Fibroblast of skin of scalp (primary cell): ENCODE measurements at places on chromosomes 4 and X.

- DNase-seq, result no peak
Observed at GRCh38 chr4:47193179-47193578, 161.8 kb downstream of the GABRB1 start.

- DNase-seq, result no peak
Observed at GRCh38 chr4:32440391-32440790, 1720.2 kb downstream of the PCDH7 start.

DNA sequence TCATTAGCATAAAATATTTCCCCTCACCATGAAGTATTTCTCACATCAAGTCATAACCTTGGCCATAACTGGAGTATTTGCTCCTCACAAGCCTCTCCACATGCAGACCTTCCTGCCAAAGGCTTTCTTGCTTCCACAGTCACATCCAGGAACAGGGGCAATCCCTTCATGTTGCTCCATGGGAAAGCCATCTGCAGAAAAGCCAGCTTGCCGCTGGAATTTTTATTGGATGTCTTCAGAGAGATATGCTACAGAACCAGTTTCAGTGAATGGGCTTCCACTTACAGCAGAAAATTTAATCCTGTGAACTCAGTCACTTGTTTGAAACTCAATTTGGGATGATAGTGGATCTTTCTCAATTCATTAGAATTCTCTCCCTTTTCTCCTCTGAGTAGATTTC, 3.2 kb upstream of the CDKN2AIP start:
- no peak for DNase-seq

- DNase-seq, result peak; percentile 63
Observed at GRCh38 chr4:99324979-99325378, 3.8 kb upstream of the ADH1B start.

GRCh38 chr4:121738780-121739535, 26.0 kb downstream of the SMIM43 start:
- peak; percentile 46 for DNase-seq

GRCh38 chrX:79623098-79623762, 256.1 kb upstream of the ITM2A start:
- no peak for DNase-seq

GRCh38 chr4:128536746-128537145, 249.1 kb upstream of the PGRMC2 start:
- DNase-seq, result no peak

DNA sequence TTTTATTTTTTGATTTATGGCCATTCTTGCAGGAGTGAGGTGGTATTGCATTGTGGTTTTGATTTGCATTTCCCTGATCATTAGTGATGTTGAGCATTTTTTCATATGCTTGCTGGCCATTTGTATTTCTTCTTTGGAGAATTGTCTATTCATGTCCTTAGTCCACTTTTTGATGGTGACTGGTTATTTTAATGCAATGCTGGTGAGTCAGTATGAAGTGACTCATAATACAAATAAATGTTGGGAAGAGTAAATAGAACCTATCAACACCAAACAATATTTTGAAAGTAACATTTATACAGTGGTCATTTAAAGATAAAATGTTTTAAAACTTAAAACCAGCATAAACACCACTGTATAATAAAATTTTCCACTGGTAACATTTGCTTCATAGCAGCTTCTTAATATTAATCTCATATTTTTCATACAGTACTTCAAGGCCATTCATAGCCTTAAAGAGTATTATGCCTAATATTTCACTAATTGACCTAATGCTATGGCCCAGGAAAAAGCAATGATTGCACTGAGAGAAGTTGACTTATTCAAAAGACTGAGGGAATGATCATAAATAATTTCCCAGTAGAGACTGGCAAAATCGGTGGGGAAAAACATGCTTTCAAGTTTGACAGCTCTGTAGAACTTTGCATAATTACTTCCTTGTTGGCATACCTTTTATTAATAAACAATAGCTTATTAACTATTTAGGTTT, 33.9 kb downstream of the CASK start:
- DNase-seq, result peak; percentile 15

DNA sequence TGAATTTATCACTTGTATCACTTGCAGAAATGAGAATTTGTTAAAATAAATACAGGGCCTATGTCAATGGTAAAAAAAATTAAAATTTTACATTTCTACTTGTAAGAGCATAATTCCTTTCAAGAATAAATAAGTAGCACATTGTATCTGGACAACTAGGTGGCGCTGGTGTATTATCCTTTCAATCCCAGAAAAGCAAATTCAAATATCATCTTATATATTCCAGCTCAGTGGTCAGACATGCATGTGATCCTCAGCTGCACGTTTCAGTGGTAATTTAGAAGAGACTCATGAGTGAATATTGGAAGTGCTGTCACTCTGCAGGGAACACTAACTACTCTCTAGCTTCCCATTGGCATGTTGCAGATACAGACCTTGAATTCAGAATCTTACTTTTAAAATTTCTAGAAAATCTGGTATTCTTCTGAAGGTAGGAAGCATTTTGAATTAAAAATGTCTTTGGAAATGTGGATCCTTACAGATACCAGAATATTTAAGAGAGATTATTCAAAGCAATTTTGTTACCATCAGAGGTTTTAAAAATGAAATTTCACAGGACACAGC, 1414.7 kb upstream of the TENM3 start:
- DNase-seq, result peak; percentile 83

- DNase-seq, result no peak
Observed at GRCh38 chrX:29453333-29453732, 762.0 kb upstream of the MAGEB2 start.

- DNase-seq, result no peak
Observed at GRCh38 chr4:97923096-97923495, 220.2 kb downstream of the STPG2 start.

DNA sequence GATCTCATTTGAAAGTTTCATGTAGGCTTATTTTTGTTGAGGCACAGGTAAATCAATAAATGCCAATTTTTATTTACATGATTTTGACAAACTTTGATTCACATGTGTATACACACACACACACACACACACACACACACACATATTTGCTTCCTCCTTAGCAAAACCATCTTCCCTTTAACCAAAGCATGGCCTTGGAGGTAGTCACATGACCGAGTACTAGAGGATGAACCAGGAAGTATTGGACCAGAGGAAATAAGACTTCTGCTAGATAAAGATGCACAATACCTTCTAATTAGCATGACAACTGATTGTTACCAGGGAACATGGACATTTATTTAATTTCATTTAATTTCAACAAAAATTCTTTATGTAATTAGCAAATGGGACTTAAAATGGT, 23.4 kb upstream of the CFAP299 start:
- DNase-seq, result no peak

GRCh38 chr4:168796362-168797106, 213.5 kb downstream of the CBR4 start:
- DNase-seq, result peak; percentile 83

DNA sequence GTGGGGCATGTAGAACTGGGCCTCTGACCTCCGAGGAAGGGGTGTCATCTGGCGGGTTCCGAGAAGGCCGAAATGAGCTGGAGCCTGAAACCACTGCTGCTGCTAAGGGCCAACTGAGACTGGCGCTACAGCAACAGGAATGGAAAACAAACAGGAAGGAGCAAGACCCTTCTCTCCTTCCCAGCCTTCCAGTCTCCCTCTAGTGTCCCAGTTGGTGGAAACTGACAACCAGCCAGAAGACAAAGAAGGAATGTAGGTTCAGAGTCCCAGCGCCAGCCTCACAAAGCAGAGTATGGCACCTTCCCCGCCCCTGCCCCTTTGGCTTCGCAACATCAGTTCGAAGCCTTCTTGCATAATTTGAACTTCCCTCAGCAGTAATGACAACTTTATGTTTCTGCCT, 24.4 kb upstream of the PDZD4 start:
- no peak for DNase-seq

GRCh38 chr4:152045807-152046571, 285.2 kb upstream of the GATB start:
- DNase-seq, result no peak

- peak; percentile 62 for DNase-seq
Observed at GRCh38 chrX:109839694-109840567, 106.9 kb upstream of the ACSL4 start.

DNA sequence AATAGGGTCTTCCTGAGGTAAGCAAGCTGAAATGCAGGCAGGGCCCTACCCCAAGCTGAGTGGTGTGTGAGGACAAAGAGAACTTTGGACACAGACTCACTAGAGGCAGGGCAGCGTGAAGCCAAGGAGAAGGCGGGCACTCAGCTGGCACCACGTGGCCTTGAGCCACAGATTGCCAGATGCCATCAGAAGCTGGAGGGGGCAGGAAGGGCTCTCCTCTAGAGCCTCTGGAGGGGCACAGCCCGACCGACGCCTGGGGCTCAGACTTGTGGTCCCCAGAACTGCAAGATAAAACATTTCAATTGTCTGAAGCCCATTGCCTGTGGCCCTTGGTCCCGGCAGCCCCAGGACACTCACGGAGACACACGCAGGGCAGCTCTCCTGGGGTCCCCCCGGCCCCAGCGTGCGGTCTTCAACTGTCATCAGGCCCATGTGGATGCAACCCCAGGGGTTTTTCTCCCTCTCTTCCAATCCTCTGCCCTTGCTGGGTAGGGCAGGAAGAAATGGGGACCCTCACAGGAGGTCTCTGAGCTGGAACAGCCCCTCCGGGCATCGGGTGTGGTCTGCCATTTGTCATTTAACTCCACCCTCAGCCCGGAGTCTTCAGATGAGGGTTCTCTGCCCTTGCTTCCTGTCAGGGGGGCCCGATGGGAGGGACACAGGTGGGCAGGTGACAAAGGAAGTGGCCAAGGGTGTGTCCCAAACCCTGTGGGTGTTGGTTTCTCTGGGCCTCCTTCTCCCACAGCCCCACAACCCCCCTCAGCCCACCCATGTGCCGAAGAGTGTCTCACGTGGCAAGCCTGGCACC, 22.2 kb downstream of the HMX1 start:
- no peak for DNase-seq

DNA sequence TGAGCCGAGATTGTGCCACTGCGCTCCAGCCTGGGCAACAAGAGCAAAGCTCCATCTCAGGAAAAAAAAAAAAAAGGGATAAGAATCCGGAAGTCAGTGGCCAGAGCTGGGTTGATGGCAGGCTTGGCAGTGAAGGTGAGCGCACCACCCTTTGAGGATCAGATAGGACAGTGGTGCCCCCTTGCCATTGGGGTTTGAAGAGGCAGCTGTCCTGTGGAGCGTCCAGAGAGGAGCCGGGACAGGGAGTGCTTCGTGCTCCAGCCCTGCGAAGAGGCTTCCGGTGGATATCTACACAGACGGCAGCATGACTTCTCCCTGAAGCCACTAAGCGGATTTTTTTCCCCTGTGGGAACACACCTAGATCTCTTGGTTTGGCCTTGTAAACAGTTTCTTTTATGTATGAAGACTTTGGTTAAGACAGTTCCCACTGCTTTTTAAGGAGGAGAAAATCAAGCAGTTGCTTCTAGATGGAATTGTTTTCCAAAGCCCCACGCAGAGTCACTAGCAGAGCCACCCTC, 6.5 kb downstream of the TBC1D14 start:
- no peak for DNase-seq

DNA sequence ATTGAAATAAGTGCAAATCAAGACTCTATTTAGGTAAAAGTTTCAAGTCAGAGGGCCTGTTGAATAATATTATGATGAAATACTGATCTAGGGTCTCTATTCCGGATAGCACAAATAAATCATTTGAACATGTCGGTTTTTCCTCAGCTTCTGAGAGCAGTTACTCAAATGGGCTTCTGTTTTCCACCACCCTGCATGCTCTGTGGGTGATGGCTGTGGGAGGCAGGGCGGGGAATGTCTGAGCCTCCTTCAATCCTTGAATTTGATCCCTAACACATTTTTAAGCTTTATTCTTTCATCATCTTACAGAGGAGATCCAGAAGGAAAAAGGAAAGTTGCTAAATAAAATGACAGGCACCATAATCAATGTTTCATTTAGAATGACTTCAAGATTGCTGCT, 8.5 kb downstream of the UNC5C start:
- DNase-seq, result no peak

DNA sequence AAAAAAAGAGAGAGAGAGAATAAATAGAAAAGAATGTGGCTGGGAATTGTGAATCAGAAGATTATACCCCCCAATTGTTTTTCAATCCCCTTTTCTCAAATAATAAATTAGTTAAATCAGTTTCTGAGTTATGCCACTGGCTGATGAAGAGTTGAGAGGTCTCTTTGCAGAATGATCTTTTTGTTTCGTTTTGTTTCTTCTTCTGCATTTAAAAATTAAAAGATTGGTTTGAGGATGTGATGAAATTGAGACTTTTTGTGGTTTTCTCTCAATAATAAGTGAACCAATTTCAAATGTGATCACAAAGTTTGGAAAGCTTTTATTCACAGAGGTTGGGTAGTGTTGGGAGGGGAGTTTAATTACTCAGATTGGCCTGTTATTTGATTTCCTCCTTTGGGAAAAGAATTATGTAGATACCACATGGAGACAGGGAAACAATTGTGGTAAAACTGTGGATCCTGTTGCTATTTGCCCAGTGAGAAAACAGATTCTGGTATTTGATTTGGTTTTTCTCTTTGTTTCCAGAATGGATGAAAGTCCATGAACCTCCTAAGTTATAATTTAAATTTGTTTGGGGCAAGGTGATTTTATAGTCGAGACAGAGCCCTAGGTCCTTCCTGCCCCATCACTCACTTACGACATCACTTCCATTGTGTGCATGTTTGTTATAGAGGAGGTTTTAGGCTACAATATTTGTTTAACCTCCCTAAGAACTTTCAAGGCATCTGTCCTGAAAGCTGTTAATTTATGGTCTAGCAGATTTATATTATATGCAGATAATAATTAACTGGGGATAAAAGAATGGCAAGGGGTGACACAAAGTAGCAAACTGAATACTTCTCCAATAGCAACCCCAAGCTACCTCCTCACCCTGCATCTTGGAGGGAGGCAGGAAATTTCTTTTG, 92.0 kb upstream of the BMPR1B start:
- DNase-seq, result no peak

- DNase-seq, result peak; percentile 11
Observed at GRCh38 chr4:84258905-84259830, 239.9 kb downstream of the NKX6-1 start.

DNA sequence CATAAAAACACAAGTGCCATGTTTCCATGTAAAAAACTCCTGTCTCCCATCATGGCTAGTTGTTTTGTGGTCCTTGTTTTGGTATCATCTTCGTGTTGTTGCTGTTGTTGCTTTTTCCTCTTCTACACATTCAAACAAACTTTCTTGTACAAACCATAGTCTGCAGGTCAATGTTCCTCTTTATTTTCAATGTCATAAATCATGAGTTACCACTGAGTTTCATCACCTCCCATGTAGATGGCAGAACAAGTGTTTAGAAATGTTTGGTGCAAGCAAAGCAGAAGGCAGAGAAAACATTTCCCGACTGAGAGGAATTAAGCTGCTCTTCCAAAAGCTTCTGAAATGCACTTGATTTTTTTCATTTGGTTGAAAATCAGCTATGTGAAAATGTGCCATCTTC, 166.0 kb downstream of the ANTXR2 start:
- no peak for DNase-seq

- DNase-seq, result no peak
Observed at GRCh38 chrX:48787505-48788443, 1.4 kb downstream of the GATA1 start.

- peak; percentile 61 for DNase-seq
Observed at GRCh38 chrX:14032406-14032805, 2.7 kb upstream of the GEMIN8 start.
